ENCODE measurements at places on chromosomes 1 and 21.

DNA sequence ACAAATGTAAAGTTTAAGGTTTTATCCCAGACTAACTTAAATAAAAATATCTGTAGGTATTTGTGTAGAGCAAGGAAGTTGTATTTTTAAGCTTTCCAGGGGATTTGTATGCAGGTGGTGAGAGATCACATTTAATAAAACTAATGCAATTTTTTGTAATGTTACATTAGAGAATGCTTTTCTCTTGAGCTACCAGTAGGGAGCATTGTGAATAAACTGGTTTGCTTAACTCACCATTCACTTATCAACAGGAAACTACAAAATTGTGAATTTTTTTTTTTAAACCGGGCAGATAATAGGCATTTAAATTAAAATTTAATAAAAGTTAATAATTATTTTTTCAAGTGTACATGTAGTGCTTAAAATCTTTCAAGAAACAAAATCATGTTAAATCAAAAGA lies 78.6 kb downstream of the IVNS1ABP start:
- DNase-seq: no peak

GRCh38 chr1:36692465-36693160 lies 209.9 kb upstream of the CSF3R start:
- DNase-seq: no peak

- no peak for DNase-seq
These were observed 29.6 kb downstream of the SETD4 start for GRCh38 chr21:36030581-36031189.

DNA sequence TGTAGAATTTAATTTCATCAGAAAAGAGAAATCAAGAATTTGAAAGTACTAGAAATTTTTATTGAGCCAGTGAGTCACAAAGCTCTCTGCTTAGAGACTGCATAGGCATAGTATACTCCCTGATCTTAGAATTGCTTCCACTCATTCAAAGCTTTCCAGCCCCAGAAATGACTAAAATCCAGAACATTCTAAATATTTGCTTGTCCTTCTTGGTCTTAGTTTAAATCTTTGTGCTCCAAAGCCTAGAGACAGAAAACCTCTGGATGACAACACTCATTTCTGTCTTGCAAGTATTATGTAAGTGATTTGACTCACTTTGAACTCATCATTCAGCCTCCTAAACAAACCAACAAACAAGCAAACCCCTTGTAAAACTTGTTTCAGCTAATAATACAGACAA lies 74.2 kb downstream of the PTPRC start:
- no peak for DNase-seq
